ENCODE measurements at places on chromosomes 7 and 10. TPM values are rescaled to one million over a fixed set of nuclear protein-coding genes. Genes with fewer than 3 reads are reported as not detected.

GRCh38 chr7:100059251-100059739, 9.7 kb downstream of the ZSCAN21 start:
- DNase-seq: no peak

DNA sequence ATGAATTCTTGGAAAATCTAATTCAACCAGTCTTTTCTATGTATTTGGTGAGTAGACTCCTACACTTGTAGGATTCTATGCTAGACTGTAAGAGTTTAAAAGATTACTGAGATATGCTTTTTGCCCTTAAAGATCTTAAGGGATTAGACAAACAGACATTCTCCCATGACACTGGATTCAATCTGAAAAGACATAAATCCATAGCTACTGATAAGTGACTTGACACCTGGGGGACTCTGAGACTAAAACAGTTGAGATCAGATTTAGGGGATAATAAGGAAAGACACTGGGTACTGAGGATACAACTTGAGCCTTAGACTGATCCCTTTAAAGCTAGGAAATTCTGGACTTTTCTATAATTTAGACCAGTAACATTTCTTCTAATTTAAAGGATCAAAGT, 1233.4 kb downstream of the XPNPEP1 start:
- no peak for DNase-seq

- no peak for DNase-seq
Observed at GRCh38 chr7:54596747-54597146, 54.6 kb downstream of the VSTM2A start.

DNA sequence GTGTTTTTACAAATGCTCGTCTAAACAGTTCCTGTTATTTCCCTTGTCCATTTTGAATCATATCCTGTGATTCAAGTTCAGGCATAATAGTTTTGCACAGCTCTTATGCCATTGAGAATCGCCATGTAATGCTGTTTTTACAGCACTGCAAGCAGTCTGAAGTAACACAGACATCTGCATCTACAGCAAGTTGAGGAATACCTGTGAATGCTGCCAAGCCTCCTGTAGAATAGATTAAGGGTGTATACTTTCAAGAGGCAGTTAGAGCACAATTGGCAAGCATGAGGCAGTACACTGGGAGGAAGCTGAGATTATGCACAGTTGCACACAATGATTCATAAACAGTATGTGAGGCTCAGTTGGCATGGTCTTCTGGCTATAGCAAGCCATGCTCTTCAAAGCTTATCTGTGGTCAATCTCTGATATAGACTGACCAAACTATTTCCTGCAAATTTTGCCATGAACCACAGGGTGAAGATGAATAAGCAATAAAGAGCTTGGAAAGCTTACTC, 121.9 kb upstream of the AKR1E2 start:
- no peak for DNase-seq

The ACTL6B gene
- not detected for total RNA-seq

GRCh38 chr7:151800861-151801260, 76.1 kb downstream of the PRKAG2 start:
- no peak for DNase-seq

DNA sequence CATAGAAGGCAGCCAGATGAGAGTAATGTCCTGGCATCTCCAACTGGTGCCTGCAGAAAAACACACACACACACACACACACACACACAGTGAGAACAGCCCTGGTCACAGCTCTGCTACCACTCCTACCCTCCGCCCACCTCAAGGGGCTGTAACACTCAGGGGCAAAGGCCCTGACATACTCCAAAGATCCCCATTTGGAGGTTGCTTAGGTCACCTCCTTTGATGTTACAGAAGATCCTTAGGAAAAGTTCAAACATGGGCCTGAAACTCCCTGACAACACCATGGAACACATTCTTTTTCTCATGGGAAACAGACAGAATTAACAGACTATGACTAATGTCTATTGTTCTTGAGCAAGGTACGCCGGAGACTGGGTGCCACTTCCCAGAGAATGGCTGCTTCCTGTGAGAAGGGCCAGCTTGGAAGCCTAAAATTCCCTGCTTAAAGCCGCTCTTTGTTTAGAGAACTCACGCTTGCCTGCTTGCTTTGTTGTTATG, 27.7 kb downstream of the DENND11 start:
- DNase-seq: no peak

The TUBAL3 gene
- total RNA-seq: not detected

The OLAH gene
- total RNA-seq: 3.7 TPM

The MNX1 gene
- total RNA-seq: not detected

The SFRP5 gene
- total RNA-seq: not detected

DNA sequence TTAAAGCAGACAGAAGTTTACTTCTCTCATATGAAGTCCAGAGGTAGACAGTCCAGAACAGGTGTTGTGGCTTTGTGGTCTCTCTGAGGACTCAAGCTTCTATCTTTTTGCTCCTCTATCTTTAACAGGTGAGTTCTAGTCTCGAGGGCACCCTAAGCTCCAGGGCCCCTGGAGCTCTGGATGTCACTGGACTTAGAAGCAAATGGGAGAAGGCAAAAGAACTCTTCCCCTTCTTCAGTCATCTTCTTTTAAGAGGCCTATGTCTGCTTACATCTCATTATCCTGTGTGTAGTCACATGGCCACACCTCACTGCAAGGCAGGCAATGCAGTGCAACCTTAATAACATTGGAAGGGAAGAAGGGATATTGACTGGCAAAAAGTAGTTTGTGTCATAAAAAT, 61.6 kb downstream of the ADCYAP1R1 start:
- no peak for DNase-seq

The C10orf120 gene
- total RNA-seq: not detected

GRCh38 chr10:59711871-59712494, 2.3 kb upstream of the SLC16A9 start:
- no peak for DNase-seq

DNA sequence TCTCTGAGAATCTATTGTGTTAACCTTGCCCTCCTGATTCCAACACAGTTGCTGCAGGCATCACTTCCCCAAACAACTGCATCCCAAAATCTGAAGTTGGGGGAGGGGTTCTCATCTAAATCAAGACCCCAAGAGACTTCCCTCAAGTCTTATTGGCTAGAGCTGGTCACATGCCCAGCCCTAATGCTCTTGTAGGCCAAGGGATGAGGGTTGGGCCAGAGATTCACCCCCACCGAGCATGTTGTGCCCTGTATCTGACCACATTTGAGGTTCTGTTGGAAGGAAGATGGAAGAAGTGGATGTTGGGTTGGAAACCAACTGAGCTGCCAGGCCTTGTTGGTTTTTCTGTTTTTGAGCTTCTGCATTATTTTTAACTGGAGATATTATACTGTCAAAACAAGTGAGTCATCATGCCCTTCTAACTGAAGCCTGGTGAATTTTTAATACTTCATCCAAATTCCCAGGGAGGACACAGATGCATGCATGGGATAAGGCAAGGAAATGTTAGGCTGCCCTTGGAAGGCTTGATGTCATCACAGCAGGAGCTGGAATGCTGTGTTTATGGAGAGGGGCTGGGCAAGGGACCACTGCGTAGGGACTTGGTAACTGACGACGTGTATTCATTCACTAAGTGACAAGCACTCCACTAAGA, 68.6 kb upstream of the CACUL1 start:
- DNase-seq: no peak

DNA sequence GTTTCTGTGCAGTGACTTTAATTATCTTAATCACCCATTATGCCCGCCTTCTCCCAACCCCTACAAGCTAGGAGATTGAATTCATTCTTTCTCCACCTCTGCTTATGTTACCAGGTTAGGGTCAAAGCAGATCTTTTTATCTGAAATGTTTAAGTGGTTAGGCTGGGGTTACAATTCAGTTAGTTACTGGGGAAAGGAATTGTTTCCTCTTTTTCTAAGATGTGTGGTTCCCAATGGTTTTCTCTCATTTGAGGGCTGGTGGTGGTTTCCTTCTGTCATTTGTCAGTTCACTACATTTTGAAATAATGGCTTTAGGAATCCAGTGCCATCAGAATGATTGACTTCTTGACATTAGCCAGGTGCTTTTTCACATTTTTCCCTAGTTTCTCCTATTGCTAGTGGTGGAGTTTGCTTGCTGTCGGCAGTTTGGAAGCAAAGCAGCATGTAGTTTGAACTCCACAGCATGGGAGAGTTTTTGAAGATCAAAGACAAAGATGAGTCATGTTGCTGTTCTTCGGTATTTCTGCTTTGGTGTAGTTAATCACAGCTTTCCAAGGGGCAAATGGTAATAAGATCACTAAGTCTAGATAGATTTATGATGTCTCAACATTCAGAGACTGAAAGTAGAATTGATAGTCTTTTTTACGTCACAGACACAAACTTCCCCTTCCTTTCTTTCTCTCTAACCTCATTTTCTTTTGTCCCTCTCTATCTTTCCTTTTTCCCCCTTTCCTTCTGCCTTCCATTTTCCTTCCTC, 168.2 kb downstream of the SND1 start:
- no peak for DNase-seq

DNA sequence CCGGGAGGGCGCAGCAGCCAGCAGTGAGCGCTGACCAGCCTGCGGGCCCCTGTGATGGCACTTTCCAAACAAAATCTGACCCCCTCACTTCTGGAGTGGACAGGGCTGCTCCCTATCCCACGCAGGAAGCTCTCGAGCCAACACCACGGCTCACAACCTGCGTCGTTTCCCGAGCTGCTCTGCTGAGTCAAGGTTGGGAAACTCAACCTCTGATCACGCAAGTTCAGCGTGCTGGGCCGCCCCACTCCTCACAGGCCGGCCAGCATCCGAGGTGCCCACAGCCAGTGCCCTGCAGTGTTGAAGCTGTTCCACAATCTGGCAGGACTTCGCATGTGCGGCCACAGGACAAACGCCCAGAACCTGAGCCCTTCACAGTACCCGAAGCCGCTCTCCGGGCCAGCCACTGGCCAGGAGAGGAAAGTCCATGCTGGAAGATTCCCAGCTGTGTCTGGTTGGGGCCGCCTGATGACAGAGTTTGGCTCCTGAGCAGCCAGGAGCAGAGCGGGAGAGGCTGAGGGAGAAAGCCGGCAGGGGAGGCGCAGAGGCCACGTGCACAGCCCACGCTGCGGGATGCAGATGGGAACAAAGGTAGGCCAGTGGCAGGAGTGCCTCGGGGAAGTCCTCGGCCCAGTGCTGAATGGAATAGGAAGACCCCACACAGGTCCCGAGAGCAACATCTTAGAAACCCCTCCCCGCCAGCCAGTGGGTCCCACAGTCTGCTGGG, 263.3 kb upstream of the TCERG1L start:
- no peak for DNase-seq

The C10orf53 gene
- total RNA-seq: not detected

The CLCN1 gene
- not detected for total RNA-seq

DNA sequence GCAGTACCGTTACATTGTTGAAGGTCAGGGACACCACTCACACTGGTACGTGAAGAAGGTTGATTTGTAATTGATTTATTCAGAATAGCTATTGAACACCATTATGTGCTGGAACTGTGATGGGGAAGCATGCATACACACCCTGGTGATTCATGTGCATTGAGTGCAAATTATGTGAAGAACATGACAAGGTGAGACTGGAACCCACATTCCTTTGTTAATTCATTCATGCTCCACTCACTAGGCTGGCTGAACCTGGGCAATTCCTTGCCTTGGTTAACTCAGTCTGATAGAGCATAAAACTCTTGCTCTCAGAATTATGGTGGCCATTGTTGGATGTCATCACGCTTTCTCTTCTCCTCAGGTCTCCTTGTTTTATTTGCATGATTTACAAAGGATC, 67.3 kb upstream of the TPK1 start:
- DNase-seq: no peak

The GPNMB gene
- total RNA-seq: 46.4 TPM

The GIMAP1 gene
- total RNA-seq: 21.2 TPM

The EBLN1 gene
- total RNA-seq: not detected

GRCh38 chr7:124031919-124032318, 948 bp downstream of the TMEM229A start:
- DNase-seq: no peak

The GPR15LG gene
- total RNA-seq: not detected

DNA sequence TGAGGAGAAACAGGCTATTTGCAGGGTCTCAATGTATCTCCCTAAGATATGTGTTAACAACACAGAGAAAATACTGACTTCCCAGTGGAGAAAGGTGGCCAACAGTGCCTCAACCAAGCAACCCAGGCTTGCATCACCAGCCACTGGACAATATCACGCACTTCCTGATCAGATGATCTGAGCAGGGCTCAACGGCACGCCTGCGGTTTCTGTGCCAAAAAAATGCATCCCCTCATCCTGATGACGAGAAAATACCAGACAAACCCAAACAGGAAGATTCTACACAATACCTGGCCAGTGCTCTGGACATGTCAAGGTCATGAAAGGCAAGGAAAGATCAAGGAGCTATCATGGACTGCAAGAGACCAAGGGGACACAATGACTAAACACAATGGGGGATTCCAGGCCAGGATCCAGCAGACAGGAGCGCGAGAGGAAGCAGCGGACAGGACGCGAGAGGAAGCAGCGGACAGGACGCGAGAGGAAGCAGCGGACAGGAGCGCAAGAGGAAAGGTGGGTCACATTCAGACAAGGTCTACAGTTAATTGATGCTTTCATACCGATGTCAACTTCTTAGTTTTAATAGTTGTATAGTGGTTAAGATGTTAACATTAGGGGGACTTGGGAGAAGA, 51.1 kb downstream of the GNA12 start:
- no peak for DNase-seq

DNA sequence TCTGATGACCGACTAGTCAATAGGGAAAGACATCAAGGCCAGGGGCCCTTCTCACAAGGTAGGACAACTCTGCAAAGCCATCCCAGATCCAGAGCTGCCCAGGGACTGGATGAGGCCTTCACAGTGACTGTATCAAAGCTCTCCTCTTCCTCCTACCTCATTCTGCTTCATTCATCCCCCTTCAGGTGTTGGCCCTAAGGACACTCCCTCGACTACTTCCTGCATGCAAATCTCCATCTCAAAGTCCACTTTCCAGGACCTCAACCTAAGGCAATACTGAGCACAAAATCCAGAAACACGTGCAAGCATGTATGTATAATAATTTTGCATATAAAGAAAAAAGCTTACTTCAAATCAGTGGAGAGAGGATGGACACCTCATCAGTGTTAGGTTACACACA, 25.1 kb downstream of the DPY19L1 start:
- no peak for DNase-seq

Measured in ascending aorta (tissue), 2 donors.